ENCODE measurements at places on chromosomes 12 and 14. TPM values are rescaled to one million over a fixed set of nuclear protein-coding genes. Genes with fewer than 3 reads are reported as not detected.
A peak's percentile ranks its signal among the peaks of the same experiment; 100 is the strongest.

DNA sequence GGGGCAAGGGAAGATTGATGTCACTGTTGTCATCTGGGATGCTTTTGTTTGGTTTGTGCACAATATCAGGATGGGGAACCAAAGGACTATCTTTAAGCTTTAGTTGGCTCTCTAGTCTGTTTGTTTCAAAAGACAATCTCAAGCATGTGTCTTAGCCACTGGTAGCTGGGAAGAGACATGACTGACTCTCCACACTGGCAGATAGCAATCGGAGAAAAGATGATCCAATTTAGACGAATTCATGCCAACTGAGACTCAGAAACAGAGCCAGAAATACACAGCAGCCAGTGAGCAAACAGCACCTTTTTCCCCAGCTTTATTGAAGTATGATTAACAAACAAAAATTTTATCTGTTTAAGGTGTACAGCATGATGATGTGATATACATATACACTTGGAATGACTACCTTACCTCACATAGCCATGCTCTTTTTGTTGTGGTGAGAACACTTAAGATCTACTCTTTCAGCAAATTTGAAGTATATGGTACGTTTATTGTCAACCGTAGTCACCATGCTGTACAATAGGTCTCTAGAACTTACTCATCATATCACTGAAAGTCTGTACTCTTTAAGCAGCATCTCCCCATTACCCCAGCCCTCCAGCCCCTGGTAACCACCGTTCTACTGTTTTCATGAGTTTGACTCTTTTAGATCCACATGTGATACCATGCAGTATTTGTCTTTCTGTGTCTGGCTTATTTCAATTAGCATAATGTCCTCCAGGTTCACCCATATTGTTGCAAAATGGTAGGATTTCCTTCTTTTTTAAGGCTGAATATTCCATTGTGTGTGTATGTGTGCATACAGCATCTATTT lies 50.6 kb downstream of the DUSP16 start:
- H3K36me3 ChIP-seq: no peaks in the 10 kb centered on the region
- no peak overlapping the region for H3K27ac ChIP-seq
- no peak for DNase-seq
- H3K27me3 ChIP-seq: no peaks in the 10 kb centered on the region
- peaks cover 5% of the 10 kb centered on the region for H3K4me1 ChIP-seq

DNA sequence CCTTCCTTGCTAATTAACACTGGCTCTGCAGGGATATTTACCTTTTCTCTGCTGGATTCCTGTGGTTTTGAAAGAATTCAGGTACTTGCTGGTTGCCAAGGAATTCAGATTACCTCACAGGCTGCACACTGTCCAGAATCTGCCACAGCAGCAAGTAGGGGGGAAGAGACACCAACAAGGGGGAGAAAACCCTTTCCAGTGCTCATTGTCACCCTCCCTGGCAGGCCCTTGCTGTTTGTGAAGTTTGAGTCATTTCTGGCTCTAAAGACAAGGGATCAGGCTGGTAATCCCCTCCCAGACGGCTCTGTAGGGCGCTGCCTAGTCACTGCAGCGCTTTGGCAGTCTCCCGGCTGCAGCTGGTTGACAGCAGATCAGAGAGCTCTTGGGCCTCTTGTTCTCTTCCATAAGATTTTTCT lies 50.8 kb downstream of the TTLL5 start:
- H3K27me3 ChIP-seq: no peaks in the 10 kb centered on the region
- H3K36me3 ChIP-seq: peaks cover 11% of the 10 kb centered on the region

- peaks cover 25% of the 10 kb centered on the region for H3K36me3 ChIP-seq
- peak overlapping the region; percentile 85 for H3K4me3 ChIP-seq
- peak; percentile 79 for DNase-seq
- peaks cover 62% of the 10 kb centered on the region for H3K4me1 ChIP-seq
Measured at GRCh38 chr12:6554168-6555017, 1.4 kb downstream of the IFFO1 start.

DNA sequence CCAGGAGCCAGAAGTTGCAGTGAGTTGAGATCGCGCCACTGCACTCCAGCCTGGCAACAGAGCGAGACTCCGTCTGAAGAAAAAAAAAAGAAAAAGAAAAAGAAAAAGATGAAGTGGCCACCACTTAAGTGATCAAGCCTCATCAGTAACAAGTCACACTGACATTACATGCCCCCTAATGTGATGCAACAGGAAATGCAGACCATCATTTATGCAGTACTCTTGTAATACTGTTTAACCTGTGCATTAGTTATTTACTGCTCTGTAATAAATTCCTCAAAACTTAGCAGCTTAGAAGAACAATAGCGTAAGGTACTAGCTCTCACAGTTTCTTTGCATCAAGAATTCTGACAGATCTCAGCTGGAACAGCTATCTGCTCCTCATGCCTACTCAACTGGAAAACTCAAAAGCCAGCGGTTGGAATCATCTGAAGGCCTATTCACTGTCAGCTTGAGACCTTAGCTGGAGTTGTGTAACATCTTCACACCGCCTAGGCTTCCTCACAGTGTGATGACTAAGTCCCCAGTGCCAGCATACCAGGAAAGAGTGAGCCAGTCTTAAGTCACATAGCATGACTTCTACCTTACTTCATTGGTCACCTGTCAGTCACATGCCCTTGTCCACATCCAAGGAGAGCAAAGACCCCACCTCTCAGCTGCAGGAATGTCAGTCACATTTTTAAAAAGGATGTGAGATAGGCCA lies 31.5 kb downstream of the EPS8 start:
- peak; percentile 43 for DNase-seq
- H3K4me1 ChIP-seq: no peaks in the 10 kb centered on the region
- no peak overlapping the region for H3K4me3 ChIP-seq
- no peaks in the 10 kb centered on the region for H3K27me3 ChIP-seq

- no peak overlapping the region for H3K27ac ChIP-seq
- no peaks in the 10 kb centered on the region for H3K36me3 ChIP-seq
- DNase-seq: no peak
Measured at GRCh38 chr14:30569216-30569902, 10.4 kb downstream of the G2E3 start.

The RHEBL1 gene
- total RNA-seq: not detected

The SLC10A1 gene
- total RNA-seq: not detected

The PPFIA2 gene
- total RNA-seq: 8.5 TPM

Data from adrenal gland (tissue), 19 donors.